ENCODE measurements at places on chromosomes 1 and 21.

DNA sequence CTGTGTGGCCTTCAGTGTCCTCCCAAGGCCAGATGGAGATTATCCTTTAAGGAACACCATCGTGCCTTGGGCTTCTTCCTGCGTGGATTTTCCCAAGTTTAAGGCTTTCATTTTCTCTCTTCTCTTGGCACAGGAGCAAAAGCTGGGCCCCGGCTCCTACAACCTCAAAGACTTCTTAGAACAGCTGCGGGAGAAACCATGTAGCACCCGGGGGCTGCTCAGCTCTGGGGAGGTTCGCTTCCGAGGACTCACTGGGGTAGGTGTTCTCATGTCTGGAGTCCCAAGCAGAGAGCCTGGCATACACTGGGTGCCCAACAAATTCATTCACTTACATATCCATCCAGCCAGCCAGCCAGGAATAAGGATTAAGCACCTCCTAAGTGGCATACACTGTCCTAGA is 6.6 kb upstream of the TTC22 start:
- no peak for DNase-seq

GRCh38 chr1:113905435-113905861 is 322 bp downstream of the DCLRE1B start:
- no peak for DNase-seq

DNA sequence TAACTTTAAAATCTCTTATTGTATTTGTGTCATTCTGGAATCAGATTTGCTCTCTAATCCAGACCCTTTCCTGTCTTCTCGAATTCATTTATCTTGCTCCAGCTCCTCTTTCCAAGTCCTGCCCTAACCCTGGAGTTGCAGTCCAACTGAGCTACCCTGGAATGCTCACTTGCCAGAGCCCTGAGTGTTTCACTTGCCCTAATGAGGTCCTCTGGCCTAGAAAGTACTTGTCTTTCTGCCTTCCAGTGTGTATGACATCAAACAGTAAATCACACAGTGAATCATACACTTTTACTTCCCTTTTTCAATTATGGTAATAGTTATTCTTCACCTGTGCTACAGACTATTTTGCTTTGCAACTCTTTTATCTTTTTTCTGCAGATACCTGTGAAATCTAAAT is 96.9 kb downstream of the NEK7 start:
- DNase-seq = no peak

GRCh38 chr1:67969446-67969845 is 81.0 kb downstream of the DIRAS3 start:
- no peak for DNase-seq

- peak; percentile 51 for DNase-seq
These were observed 24.0 kb downstream of the QSOX1 start for GRCh38 chr1:180178511-180179161.

GRCh38 chr1:181451661-181452230 is 31.6 kb upstream of the CACNA1E start:
- DNase-seq = no peak

GRCh38 chr1:41005876-41006275 is 15.6 kb downstream of the SLFNL1 start:
- DNase-seq = no peak

DNA sequence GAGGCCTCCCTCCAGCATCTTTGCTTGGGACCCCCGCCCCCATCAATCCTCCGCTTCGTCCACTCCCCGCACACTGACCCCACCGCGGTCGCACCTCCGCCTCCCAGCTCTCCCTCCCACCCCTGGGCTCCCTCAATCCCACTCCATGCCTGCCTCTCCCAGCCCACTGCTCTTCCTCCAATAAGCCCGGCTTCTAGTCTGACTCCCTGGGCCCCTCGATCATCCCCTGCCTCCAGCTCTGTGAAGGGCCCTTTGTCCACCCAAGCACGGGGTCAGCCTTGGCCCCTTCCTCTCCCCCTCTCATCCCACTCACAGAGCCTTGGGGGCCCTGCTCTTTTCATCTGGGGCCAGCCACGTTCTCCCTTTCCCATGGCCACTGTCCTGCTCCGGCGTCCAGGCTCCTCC is 1.5 kb upstream of the TMEM200B start:
- DNase-seq = no peak

DNA sequence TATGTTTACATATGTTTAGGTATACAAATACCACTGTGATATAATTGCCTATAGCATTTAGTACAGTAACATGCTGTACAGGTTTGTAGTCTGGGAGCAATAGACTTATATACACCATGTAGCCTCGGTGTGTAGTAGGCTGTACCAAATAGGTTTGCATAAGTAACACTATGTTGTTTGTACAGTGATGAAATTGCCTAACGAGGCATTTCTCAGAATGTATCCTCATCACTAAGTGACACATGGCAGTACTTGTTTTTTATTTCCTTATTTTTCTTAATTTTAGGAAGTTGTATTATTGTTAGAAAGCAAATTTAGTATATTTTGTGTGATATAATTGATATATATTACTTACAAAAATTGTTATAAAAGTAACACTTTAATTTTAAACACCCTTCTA is 840.9 kb downstream of the LTN1 start:
- no peak for DNase-seq

Data from activated T-helper 1 cell treated with anti-CD3 and anti-CD28 coated beads, Interleukin-2, amount 50 U/mL, for 16 hours (primary cell).